ENCODE measurements at places on chromosomes 5 and 9.

DNA sequence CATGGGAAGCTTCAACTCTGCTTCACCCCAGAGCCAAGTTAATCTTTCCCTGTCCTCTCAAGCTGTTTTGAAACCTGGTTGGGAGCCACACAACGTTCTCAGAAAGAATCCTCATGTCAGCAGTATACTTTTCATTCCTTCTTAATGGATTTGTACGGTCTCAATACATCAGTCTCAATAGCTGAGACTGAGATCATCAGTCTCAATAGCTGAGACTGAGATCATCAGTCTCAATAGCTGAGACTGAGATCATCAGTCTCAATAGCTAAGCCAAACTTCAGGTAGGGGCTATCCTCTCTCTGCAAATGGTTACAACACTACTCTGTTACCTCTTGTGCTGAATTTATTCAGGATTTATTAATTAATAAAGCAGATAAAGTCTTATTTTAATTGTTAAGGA is 1317.4 kb upstream of the CDH9 start:
- no peak for DNase-seq

- no peak for DNase-seq
These were observed 91.8 kb upstream of the CACNA1B start for GRCh38 chr9:137785704-137786161.

DNA sequence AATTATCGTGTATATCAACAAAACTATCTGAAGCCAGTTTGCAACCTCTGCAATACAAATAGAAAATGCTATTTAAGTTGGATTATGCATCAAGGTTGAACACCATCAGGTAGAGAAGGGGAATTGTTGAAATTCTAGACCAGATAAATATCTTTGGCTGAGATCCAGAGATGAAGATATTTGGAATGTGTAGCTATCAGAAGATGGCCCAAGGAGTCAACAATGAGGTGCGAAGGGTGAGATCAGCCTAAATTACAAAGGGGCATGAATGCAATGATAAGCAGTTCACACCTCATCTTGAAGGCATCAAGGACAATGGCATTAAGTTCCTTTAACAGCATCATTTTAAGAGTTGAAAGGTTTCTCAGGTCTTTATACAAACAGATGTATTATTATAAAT is 572.1 kb upstream of the DMAC1 start:
- no peak for DNase-seq

DNA sequence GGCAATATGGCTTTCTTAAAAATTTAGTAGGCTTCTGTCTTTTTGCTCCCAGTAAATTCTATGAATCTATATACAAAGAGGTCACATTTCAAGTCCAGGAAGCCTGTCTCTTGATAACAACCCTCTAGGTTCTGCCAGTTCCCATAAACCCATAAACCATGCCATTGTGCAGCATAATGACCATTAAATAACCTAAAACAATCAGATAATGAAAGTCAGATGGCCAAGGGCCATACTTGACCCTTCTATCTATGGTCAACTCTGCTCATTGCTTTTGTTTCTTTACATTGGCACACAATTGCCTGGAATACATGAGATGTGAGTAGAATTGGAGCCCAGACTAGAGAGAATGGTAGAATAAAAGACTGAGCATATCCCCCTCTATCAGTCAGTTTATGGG is 305.4 kb upstream of the KIF2A start:
- no peak for DNase-seq

DNA sequence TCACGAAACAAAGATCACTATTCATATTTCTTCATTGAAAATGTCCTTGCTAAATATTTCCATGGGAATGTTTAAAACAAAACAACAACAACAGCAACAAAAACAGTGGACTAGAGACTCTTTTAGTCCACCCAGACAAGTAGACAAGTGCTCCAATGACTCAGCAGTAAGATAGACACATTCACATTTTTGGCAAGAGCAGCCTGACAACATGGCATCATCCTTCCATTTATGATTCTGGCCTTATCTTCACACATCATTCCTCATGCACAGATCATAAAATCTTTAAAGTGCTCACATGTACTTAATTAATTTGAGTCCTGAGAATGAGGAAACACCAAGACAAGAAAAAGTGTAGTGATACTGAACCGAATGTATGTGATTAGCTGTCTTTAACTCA is 132.6 kb upstream of the PDE4D start:
- DNase-seq = no peak

GRCh38 chr5:126519637-126520592 is 75.1 kb downstream of the ALDH7A1 start:
- no peak for DNase-seq

DNA sequence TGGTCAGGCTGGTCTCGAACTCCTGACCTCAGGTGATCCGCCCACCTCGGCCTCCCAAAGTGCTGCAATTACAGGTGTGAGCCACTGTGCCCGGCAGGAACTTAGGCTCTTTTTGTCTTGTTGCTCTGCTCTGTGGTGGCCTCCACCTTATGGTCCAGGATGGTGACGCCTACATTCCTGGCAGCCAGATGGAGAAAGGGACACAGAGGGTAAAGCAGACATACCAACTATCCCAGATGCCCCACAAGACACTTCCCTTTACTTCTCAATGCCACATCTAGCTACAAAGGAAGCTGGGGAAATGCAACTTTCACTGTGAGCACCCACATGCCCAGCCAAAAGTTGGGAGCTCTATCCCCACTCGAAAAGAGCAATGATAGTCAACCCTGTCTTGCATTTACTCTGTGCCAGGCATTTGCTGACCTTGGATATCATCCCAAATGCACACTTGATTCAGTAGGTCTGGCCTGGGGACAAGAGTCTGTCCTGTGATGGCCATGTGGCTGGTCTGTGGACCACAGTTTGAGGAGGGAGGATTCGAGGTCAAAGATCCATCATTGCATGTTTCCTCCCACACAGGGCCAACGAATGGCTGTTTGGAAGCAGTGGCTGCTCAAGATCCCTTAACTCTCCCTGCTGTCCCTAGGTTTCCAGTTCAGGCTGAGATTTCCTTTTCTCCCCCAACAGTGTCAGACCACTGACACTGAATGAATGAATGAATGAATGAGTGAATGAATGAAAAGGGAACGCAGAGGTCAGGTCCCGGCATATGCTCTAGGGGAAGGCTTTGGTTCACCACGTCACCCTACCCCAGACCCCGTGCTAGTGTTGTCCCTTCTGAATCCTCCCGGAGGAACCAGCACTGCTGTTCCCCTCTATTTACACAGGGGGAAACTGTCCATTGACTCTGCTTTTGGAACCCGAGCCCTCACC is 1.4 kb upstream of the ERGIC1 start:
- no peak for DNase-seq

GRCh38 chr9:123645126-123645525 is 284.8 kb downstream of the DENND1A start:
- no peak for DNase-seq

- DNase-seq = no peak
These were observed 3.6 kb downstream of the RXRA start for GRCh38 chr9:134329886-134330285.

All from Kasumi-1 (cell line).